Mucosa of gallbladder (tissue), 1 donor: ENCODE measurements at places on chromosomes 4 and X. TPM values are rescaled to one million over a fixed set of nuclear protein-coding genes. Genes with fewer than 3 reads are reported as not detected.
A peak's percentile ranks its signal among the peaks of the same experiment; 100 is the strongest.

DNA sequence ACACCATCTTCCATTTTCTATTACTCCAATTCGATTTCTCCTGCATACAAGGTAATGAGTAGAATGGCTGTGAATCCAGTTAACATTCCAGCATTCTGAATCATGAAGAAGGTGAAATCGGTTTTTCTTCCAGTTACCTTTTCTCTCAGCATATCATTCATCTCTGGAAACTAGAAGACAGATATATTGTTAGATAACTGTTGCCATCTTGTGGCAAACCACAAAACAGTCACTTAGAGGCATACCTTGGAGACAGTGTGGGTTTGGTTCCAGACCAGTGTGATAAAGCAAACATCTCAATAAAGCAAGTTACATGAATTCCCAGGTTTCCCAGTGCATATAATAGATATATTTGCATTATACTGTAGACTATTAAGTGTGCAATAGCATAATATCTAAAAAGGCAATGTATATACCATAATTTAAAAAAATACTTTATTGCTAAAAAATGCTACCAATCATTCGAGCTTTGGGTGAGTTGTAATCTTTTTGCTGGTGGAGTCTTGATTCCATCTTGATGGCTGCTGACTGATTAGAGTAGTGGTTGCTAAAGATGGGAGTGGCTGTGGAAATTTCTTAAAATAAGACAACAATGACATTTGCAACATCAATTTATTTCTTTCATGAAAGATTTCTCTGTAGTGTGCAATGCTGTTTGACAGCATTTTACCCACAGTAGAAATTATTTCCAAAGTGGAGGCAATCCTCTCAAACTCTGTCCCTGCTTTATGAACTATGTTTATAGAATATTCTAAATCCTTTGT lies 82.1 kb downstream of the SLC39A8 start:
- no peak for DNase-seq

DNA sequence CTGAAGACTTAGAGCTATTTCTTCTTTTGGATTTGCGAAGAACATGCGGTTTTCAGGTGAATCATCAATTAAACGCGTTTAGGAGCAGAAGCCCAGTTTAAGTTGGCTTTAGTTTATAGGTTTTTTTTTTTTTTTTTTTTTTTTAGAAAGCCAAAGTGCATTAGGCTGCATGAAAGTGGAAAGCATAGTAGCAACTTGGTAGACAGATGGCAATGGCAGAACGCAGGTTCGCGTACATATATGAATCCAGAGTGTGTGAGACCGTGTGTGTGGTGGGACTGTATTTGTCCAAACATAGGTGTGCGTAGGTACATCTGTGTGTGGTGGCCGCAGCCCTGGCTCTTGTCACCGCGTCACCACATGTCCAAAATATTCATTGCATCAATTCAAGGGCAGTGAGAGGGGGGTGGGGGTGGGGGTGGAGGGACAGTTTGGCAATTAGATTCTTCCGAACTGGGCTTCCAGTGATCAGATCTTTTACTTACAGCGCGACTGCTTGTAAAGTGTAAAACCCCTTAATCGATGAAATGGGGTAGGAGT lies 901 bp downstream of the JADE1 start:
- peak; percentile 29 for DNase-seq

DNA sequence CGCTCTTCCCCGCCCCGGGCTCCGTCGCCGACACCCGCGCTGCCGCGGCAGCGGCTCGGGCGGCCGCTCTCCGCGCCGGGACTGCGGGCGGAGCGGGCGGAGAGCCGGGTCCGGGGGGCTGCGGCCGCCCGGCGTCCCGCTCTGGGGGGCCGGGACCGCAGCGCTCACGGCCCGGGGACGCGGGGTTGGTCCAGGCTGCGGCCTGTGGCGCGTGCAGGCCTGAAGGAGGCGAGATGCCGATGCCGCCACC lies 492 bp downstream of the GALNT7 start:
- DNase-seq = no peak

- DNase-seq = no peak
Measured at GRCh38 chr4:17182888-17183287, 284.4 kb upstream of the LDB2 start.

DNA sequence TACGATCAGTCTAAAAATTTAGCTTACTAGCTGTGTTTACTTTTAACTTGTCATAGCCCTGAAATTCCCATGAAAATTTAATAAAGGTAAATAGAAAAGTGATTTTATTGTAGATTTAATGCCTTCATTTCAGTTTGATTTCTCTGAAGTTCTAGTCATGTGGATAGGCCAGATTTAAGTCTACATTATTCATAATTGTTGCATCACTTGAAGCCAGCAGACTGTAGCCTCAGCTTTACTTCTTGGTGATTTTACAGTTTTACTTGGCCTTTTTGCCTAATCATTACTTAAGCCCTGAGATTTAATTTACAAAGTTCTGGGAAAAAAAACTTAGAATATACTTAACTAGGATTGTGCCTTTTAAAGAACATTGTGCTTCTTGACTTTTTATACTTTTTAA lies 73.5 kb upstream of the FHDC1 start:
- no peak for DNase-seq

DNA sequence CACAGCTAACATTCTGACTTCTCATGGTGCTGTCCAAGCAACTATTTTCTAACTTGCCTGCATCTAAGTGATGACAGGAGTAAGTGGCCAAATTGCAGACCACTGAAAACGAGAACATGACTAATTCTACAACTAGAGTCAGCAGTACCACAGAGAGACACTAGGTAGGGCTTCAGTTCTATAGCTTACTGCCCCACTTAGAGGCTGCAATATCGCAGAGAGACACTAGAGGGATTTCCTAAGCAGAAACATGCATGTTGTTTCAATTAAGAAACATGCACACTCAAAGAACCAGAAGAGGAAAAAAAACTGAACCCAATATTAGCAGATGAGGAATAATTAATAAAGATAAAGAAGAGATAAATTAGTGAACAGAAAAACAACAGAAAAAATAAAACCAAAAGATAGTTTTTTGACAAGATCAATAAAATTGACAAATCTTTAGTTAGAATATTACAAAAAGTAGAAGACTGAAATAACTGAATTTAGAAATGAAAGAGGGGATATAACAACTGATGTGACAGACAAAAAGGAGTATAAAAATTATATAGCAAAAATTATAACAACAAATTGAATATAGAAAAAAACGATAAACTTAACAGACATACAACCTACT lies 100.8 kb downstream of the SPIN4 start:
- DNase-seq = peak; percentile 65

DNA sequence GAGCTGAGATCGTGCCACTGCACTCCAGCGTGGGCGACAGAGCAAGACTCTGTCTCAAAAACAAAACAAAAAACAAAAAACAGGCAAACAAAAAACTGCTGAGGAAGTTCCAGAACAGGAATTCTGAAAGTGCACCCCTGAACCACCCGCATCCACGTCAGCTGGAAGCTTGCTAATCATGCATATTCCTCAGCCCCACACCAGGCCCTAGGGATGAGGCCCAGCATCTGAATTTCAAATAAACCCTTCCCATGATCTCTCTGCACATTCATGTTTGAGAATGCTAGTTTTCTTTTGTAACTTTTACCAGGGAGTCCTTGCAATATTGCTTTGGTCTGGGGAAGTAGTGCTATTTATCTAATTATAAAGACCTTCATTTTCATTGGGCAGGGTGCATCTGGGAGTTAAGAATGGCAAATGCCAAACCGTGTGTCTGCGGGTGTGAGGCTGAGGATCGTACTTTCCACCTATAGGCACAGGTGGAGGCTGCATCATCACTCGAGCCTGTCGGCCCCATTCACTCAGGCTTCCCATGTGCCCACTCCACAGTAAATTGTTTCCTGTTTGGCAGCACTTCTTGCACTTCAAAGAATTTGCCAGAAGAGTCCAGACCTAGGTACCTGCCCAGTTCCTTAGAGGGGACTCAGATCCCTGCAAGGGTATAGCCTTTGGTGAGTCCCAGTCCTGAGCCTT lies 23.6 kb downstream of the CCKAR start:
- no peak for DNase-seq

- DNase-seq = no peak
Measured at GRCh38 chr4:163395758-163396157, 52.1 kb downstream of the NPY5R start.

DNA sequence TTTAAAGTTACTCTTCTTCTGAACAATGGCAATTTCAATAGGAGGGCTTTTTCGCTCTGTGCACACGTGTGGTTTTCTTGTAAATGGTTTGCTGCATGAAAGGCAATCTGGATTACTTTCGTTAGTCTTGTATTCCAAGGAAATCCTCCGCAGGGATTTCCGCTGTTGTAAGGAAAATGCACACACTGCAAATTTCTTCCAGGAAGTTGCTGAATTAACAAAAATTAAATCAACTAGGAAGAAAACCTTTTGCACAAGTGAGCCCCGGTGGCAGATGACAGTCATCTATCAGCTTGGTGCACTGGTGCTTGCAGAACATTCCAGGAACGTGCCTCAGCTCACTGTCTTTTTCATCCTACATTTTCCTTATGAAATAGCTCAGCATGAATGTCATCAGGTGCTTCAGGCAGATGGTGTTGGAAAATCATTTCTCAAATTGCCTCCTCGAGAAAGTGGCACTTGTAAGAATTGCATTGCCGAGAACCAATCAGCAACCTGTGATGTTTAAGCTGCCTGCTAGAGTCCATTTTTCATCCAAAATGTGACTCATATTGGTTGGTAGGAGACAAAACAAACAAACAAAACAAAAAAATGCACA lies 272.4 kb upstream of the VCX start:
- DNase-seq = no peak

DNA sequence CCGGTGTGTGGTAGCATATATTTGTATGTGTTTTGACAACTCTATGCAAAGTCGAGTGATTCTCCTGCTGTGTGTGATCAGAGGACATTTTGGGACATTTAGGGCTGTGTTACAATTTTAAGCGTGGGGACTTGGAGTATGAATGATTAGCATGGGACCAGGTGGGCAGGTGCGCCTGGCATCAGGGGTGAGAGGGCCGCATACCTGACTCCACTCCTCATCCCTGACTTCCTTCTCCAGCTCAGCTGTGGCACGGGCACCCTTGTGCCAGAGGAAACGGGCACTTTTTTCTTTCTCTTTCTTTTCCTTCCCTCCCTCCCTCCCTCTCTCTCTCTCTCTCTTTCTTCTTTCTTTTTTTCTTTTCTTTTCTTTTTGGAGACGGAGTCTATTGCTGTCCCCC lies 15.7 kb upstream of the PLCXD1 start:
- DNase-seq = no peak

- DNase-seq = no peak
Measured at GRCh38 chr4:54038056-54038455, 26.3 kb downstream of the CHIC2 start.

GRCh38 chr4:101232074-101232776 lies 115.1 kb downstream of the PPP3CA start:
- no peak for DNase-seq

- no peak for DNase-seq
Measured at GRCh38 chr4:128338634-128339355, 51.2 kb upstream of the PGRMC2 start.

DNA sequence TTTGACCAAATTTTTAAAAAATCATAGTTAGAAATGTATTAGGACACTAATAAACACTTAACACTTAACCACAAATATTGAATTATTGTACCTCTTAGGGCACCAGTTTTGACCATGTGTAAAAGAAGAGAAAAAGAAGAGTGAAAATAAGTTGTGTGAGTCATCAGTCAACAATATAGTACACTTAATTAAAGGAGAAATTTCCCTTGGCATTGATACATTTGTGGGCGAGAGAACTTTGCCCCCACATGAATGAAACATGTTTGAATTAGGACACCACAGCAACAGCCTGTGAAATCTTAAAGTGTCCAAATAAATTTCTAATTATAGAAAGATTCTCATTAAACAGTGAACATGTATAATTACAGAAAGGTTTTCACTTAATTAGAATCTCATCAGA lies 1292.8 kb upstream of the TENM3 start:
- no peak for DNase-seq

DNA sequence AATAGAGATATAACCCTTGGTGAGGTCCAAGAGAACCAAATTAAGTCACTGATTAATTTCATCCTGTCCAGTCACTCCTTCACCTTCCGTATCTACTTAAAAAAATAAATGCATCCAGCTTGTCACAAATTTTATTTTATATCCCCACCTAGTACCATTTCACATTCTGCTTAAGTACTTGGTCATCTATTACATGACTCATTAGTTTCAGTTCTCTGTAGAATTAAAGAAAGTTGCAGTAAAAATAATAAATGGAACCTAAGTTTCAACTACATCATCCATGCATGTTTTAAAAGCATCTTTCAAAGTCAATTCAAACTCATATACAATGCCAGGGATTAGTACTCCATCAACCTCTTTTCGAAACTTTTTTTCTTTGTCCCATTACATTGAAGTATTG lies 130.2 kb downstream of the SH2D1A start:
- DNase-seq = no peak

GRCh38 chrX:155259752-155260151 lies 4.5 kb downstream of the RAB39B start:
- no peak for DNase-seq

GRCh38 chr4:113575401-113575800 lies 186.1 kb downstream of the CAMK2D start:
- DNase-seq = no peak

DNA sequence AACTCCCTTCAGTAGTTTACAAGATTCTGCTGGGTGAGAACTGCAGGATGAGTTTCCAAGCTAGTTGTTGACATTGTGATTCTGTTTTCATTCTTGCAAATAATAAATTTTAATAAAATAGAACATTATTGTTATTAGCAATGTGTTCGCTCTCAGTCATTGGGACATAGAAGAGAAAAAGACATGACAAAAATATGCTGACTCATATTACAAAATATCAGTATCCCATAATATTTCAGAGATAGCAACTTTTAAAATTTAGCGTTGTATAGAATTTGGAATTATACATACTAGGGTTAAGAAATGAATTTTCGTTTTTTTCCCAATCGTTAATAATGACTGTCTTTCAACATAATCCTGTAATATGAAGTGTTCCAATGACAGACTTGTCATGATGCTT lies 45.4 kb downstream of the KIT start:
- no peak for DNase-seq

DNA sequence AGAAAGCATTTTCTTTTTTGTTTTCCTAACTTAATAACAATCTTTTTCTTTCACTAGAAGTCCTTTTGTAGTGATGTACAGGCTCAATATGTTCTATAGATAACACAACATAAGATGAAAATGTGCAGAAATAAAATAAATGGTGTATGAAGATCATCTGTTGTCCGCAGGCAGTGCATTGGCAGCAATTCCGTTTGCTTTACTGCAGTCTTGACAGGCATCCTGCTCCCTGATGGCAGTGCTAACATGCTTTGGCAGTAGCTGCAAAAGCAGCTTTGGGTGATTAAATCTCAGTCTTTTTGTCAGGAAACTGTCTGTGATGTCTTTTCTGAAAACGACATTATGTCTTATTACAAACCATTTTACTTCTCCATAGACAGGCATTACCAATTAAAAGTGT lies 131.4 kb downstream of the TRAM1L1 start:
- DNase-seq = no peak

- DNase-seq = no peak
Measured at GRCh38 chr4:25908491-25908901, 5.5 kb upstream of the SMIM20 start.

Gene ERCC6L
- total RNA-seq = 0.23 TPM

Gene QRFPR
- 0.17 TPM for total RNA-seq

Gene CSN1S1
- not detected for total RNA-seq

Gene FGFR3
- total RNA-seq = 104 TPM

Gene IL3RA
- 3.8 TPM for total RNA-seq

Gene ADGRG4
- total RNA-seq = not detected

Gene F11
- total RNA-seq = 23.9 TPM
